ENCODE measurements at places on chromosomes 4 and X. TPM values are rescaled to one million over a fixed set of nuclear protein-coding genes. Genes with fewer than 3 reads are reported as not detected.

The CT45A1 gene
- not detected for total RNA-seq

DNA sequence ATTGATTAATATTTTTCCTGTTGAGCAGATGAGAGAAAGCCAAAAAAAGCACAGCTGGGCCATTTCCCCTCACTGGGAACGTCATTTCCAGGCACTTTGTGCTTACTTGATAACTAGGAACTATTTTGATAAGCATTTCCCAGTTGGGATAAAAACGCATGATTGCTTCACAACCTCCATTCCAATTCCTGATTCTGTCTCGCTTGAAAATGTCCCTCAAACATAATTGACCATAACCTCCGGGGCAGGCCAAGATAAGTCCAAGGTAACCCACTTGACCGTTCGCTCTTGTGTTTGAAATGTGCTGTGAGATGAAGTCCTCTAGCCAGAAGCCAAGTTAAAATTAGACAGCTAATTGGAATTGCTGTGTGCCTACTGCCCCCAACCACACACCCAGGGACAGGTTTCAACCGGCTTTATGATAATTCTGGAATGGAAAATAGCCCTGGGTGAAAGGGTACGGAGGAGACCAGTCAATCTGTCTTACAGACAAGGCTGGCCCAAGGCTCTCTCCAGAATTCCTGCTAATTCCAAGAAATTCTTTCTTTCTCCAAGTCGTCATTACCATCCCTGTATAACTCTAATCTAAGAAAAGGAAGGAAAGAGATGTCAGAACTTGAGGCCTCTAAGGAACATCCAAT, 137.1 kb downstream of the MID1 start:
- no peak for DNase-seq

- DNase-seq = no peak
Observed at GRCh38 chr4:53847965-53848364, 216.4 kb downstream of the CHIC2 start.

- DNase-seq = no peak
Observed at GRCh38 chr4:7929118-7929951, 10.3 kb downstream of the AFAP1 start.

The ZFYVE28 gene
- total RNA-seq = 4.8 TPM

GRCh38 chrX:9627922-9628321, 137.7 kb downstream of the GPR143 start:
- DNase-seq = no peak

GRCh38 chrX:23385242-23385641, 50.6 kb downstream of the PTCHD1 start:
- no peak for DNase-seq

- DNase-seq = peak; percentile 85
Observed at GRCh38 chr4:74228691-74229640, 71.0 kb downstream of the MTHFD2L start.

The MBTPS2 gene
- total RNA-seq = 22.3 TPM

The POF1B gene
- not detected for total RNA-seq

DNA sequence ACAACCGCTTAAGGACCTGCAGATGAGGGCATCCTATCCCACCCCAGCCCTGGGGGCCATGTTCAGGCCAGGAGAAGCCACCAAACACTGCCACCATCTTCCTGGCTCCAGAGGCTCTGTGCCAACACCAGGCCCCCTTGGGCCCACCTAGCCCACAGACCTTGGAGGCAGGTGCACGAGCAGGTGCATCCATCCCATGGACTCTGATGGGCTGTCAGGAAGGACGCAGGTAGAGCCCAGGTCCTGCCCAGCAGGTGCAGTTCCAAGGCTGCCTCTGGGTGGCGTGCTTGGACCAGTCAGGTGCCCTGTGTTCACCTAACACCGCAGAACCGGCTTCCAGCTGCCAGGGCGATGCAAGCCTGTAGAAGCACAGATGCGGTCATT, 22.8 kb upstream of the PDE6B start:
- peak; percentile 75 for DNase-seq

DNA sequence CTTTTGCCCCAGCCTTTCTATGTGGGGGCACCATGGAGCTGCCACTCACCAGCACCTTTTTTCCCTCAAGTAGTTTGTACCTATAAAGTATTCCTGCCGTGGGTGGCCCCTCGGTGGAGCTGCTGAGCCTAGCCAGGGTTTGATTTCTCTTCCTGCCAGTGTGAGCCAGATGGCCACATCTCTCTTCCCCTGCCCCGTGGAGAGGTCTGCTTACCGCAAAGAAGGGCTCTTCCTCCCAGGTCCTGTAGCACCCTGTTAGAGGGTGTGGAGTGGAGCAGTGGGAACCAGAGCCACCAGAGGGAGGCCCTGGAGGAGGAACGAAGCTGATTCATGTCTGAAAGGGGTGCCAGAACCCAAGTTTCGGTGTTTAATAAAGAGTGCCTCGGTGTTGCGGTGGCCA, 95.4 kb downstream of the PTTG2 start:
- DNase-seq = no peak

The KDR gene
- total RNA-seq = 2.0 TPM

The GPC3 gene
- total RNA-seq = 4.2 TPM

- no peak for DNase-seq
Observed at GRCh38 chr4:172975651-172976229, 192.9 kb upstream of the GALNT7 start.

The SRPK3 gene
- not detected for total RNA-seq

The CFP gene
- 0.49 TPM for total RNA-seq

- no peak for DNase-seq
Observed at GRCh38 chr4:16752150-16752549, 146.3 kb downstream of the LDB2 start.

The ZMAT1 gene
- total RNA-seq = 5.2 TPM

DNA sequence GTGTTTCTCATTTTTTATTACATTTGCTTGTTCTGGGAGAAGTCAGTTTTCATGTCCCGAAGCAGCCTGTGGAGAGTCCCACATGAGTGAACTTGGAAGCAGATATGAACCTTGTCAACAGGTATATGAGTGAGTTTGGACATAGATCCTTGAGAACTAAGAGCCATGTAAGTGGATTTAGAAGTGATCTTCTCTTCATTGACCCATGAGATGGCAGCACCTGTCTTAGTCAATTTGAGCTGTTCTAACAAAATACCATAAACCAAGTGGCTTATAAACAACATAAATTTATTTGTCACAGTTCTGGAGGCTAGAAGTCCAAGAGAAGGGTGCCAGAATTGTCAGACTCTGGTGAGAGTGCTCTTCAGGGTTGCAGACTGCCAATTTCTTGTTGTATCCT, 1043.8 kb downstream of the ADGRL3 start:
- no peak for DNase-seq

The LPAR4 gene
- total RNA-seq = 3.2 TPM

GRCh38 chrX:124010566-124010965, 49.1 kb downstream of the STAG2 start:
- DNase-seq = no peak

The PDHA2 gene
- total RNA-seq = not detected

- DNase-seq = no peak
Observed at GRCh38 chr4:628821-629635, 3.7 kb downstream of the PDE6B start.

DNA sequence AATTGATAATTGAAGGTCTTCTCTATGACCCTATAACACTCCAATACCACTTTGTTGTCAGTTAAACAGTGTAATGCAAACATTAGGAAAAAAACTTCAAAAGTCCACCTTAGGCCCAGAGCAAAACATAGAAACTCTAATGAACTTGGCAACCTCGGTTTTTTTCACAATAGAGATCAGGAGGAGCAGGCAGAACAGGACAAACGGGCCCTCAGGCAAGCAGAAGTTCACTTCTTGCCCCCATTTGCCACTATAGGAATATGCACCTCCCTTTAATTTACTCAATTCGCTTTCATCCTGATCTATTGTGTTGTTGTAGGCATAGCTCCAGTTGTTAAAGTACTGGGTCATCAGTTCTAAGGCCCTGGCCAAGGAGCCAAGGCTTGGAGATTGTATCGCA, 18.2 kb downstream of the ACOX3 start:
- DNase-seq = no peak

- DNase-seq = peak; percentile 97
Observed at GRCh38 chr4:44448521-44449461, at the start of gene KCTD8. TSS of gene KCTD8 (minus strand) at chr4:44448809.

DNA sequence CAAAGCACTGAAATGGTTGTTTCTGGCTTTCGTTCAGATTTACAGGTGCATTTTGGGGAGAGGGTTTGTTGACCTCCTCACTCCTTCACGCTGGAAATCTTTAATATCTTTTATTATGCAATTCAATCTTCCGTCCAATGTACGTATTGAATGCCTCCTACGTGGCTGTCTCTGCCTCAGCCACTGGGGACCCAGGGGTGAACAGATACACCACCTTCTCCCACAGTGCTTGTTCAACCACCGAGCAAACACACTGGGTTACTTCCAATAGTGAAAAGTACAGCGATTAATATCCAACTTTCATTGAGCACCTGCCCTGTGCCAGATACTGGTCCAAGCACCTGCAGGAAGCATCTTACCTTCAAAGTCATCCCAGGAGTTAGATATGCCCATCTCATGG, 52.1 kb downstream of the NYX start:
- DNase-seq = no peak

DNA sequence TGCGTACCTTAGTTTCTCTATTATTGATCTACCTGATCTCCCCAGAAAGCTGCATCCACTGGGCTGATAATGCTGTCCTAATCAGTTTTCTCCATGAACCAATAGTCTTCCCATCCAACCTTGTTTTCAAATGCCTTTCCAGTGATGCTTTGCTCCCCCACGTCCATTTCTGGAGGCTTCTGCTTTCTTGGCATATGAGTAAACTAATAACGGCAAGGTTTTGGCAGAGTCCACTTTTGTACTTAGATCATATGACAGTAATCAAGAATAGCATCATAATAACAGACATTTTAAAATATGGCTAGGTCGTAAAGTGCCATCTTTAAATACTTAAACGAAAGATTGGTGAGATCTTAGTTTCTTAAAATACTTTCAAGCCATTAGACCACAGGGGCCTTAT, 38.4 kb upstream of the FAM9B start:
- no peak for DNase-seq

- no peak for DNase-seq
Observed at GRCh38 chr4:81818385-81818920, 346.7 kb upstream of the RASGEF1B start.

GRCh38 chrX:42616981-42617380, 161.0 kb downstream of the PPP1R2C start:
- DNase-seq = no peak

DNA sequence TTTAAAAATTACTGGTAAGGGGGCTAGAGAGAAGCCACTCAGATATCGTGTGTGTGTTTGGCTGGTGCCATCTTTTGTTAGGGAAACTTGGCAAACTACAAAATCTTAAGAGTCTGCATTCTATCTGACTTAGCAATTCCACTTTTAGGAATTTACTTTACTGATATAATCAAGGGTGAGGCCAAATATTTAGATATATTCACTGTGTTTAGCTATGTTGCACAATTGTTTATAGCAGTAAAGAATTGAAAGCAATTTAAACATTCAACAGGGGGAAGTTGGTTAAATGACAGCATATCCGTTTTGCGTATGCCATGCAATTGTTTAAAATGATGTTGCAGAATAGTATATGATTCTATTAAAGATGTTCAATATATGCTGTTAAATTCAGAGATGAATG, 6.4 kb upstream of the HERC3 start:
- no peak for DNase-seq

DNA sequence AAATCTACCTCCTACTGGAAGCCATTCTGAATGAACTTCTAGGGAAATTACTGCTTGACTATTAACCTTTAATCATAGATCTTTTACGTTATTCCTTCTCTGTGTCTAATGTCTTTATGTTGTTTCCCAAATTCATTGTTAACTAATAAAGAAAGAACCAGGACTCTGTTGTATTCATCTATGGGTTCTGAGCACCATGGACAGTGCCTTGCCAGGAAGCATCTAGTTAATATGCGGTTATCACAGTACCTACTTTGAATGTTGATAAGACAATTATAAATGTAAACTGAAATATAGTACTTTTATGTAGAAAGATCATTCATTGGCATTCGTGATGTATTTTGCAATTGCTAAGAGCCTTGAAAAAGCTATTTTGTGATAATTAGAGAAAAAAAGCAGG, 23.8 kb downstream of the NWD2 start:
- no peak for DNase-seq

The HTR2C gene
- not detected for total RNA-seq

The ETDA gene
- total RNA-seq = not detected

The ARAP2 gene
- 1.4 TPM for total RNA-seq

DNA sequence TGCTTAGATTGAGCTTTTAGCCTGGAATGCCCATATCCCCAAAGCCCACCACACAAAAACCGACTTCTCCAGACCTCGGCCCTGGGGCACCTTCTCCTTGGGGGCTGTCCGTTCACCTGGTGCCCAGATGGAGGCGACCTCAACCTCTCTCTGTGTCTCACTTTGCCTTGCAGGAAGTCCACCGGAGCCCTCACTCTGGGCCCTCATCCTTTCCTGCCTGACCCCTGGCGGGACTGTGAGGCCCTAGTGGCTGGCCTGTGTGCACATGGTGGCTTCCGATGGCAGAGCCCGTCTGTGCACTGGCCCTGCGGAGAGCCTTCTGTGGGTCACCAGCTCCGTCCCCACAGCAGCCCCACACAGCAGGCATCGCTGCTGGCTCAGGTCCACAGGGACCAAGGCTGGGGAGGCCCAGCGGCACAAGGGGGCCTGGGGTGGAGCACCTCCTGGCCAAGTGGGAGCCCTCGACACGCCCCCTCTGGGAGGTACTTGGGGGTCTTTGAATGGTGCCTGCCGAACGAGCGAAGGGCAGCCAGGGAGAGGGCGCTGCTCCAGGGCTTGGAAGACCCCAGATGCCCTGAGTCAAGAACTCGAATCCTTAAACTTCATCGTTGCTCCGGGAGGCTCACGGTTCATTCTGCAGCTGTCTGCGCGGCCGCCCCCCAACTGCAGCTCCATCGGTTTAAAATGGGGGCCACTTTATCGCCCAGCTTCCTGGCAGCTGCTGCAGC, 97.2 kb upstream of the ADRA2C start:
- DNase-seq = no peak

- no peak for DNase-seq
Observed at GRCh38 chr4:158015241-158015640, 157.6 kb downstream of the GASK1B start.

DNA sequence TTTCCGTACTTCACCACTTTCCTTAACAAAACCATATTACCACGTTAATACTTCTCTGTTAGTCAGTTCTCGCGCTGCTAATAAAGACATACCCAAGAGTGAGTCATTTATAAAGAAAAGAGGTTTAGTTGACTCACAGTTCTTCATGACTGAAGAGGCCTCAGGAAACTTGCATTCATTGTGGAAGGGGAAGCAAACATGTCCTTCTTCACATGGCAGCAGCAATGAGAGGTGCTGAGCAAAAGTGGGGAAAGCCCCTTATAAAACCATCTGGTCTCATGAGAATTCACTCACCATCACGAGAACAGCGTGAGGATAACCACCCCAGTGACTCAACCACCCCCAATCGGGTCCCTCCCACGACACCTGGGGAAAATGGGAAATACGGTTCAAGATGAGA, 289.8 kb upstream of the CLNK start:
- no peak for DNase-seq

GRCh38 chrX:81259020-81259713, 57.3 kb downstream of the SH3BGRL start:
- DNase-seq = no peak

The GC gene
- not detected for total RNA-seq

The GAB3 gene
- 9.6 TPM for total RNA-seq

The PDHA1 gene
- total RNA-seq = 216 TPM

The ANOS1 gene
- 1.0 TPM for total RNA-seq
